ENCODE measurements at places on chromosomes 11 and 22.

DNA sequence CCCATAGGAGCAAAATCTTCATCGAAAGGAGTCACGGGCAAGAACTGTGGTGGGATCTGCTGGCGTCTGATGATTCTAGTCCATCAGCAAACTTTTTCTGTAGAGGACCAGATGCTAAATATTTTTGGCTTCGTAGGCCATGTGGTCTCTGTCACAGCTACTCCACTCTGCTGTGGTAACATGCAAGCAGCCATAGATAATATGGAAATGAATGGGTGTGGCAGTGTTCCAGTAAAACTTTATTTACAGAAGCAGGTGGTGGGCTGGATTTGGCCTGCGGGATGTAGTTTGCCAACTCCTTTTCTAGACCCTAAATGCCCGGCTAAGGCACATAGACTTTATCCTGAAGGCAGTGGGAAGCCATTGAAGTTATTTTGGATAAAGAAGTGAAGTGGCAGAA lies 32.9 kb downstream of the BMAL1 start:
- no peak for DNase-seq

DNA sequence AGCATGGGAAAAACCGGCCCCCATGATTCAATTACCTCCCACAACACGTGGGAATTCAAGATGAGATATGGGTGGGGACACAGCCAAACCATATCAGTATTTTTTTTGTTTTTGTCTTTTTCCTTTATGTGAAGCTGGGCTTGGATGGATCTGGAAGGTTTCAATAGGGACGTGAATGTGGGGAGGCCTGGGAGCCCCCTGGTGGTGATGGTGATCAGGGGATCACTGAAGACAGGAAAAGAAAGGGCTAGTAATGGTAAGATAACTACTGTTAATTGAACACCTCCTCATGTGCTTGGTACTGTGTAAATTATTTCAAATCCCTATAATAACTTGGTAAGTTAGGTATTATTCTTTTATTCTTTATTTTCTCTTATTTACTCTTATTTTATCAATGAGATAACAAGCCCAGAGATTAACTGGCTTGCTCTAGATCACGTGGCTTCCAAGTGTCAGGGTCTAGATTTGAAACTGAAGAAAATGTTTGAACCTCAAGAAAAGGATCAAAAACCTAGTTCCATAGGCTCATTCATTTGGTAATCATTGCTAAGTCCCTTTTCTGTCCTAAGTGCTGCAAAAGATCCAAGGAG lies 364.2 kb downstream of the TENM4 start:
- DNase-seq, result peak; percentile 32

DNA sequence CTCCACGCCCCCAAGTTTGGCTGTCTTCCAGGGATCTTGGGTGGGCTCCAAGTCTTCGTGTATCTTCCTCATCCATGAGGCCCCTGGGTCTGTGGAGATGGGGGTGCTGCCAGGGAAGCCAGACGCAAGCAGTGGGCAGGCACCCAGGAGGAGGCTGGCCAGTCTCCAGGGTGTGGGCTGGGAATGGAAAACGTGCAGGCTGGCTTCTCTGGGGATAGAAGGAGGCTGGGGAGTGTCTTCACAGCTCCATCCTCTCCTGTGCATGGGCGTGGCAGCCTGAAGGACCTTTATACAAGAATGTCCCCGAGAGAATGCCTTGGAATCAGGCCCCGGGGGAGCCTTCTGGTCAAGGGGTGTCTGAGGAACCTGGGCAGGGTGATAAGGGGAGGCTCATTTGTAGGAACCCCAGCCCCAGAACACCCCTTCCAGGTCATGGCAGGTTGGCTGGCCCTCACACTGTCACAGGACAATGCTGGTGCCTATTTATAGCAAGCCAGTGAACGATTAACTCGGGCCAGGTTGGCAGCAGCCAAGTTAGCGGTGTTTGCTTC lies 14.0 kb downstream of the SGSM1 start:
- DNase-seq, result no peak

GRCh38 chr22:36452250-36452977 lies 29.0 kb downstream of the TXN2 start:
- DNase-seq, result no peak

- no peak for DNase-seq
Observed at GRCh38 chr22:44088976-44089570, 65.0 kb downstream of the PARVB start.

GRCh38 chr11:45166604-45166897 lies 20.1 kb downstream of the PRDM11 start:
- no peak for DNase-seq

DNA sequence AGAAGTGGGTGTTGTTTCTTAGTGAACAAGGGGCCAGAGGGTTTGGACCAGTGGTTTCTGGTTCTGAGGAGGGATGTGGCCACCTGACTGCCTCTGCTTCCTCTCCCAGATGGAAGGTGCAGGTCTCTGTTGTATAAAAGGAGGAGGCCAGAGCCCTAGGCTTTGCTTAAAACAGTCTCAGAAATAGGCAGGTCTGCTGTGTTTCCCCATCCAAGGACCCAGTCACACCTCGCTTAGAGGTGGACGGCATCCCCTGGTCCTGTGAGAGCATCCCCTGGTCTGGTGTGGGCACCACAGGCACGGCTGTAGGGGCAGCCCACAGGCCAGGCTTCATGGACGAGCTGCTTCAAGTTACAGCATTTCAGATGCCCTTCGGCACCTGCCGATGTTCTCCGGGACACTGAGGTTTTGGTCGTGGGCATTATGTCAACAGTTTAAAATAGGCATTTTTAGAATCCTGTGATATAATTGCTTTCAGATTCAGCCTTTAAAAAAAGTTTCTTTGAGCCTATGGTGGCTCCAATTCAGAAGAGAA lies 45.7 kb upstream of the SHANK2 start:
- DNase-seq, result no peak

GRCh38 chr11:2778630-2779498 lies 79.1 kb upstream of the KCNQ1OT1 start:
- no peak for DNase-seq

DNA sequence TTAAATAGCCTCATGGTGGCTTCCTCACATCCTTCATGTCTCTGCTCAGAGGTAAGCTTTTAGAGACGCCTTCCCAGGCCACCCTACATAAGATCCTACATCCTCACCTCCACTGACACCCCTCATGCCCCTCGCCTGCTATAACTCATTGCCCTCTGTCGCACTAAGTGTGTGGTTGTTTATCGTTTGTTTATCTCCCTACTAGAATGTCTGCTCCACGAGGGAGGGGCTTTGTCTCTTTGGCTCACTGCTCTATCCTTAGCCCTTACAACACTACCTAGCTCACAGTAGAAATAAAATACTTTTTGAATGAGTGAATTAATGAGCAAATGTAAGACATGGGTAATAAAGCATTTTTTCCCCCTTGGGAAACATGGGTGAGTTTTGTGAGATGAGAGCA lies 1.3 kb upstream of the CBLIF start:
- DNase-seq, result no peak

DNA sequence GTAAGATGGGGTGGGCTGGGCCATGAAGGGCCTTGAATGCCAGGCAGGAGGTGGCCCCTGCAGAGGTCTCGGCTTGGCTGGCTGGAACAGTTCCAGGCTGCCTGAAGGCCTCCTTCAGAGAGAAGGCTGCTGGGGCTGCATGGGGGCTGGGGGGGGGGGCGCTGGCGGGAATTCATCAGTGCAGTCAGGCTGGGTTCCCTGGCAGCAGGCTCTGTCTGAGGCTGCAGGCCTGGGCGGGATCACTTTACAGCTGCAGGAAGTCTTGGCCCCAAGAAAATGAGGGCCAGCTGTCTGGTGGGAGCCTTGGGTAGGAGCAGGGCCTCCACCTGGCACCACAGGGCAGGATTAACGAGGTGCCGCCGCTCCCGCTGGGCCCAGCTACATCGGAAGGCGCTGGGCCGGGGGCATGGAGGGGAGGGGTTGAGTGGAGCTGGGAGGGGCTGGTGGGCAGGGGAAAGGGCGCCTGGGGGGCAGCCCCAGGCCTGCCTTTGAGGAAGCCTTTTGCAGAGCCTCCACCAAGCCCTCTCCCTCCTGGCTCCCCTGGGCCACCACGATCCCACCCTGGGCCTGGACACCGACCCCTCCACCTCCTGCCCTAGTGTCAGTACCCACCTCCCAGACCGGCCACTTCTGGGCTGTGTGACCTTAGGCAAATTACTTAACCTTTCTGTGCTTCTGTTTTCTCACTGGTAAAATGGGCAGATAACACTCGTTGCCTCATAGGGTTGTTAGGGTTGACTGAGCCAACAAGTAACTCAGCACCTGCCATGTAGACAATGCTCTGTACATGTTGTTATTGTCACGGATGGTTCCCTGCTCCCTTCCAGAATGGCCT lies 31.0 kb upstream of the HMOX1 start:
- no peak for DNase-seq

- DNase-seq, result no peak
Observed at GRCh38 chr11:88050247-88050646, 125.0 kb downstream of the RAB38 start.

DNA sequence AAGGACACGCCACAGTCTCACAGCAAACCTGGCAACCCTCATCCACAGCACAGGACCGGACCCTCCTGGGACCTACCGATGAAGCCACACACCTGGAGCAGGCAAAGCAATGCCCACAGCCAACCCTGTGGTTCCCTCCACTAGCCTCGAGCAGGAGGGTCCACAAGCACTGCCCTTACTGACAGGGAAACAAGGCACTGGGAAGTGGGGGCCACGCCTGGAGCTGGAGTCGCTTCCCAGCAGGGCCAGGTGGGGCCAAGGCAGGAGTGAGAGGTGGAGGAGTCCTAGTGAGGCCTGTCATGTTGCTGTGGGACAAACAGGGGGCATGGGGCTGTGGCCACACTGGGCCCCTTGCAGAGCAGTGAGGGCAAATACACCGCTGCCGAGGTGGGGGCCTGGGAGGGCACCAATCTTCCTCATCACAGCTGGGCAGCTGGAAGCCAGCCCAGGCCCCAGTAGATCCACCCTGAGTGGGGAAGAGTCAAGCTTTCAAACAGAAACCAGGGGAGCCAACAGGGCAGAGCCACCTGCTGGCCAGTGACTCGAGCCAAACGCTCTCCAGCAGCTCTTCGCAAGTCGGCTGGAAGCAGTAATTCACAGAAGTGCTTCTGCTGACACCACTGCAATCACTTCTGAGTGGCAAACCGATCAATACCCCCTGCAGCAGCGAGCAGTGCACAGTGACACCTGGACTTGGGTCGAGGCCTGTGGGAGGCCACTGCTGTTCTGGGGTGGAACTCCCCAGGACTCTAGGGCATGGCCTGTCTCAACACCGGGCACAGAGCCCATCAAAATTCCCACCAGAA lies 13.7 kb downstream of the SULT4A1 start:
- DNase-seq, result peak; percentile 59

DNA sequence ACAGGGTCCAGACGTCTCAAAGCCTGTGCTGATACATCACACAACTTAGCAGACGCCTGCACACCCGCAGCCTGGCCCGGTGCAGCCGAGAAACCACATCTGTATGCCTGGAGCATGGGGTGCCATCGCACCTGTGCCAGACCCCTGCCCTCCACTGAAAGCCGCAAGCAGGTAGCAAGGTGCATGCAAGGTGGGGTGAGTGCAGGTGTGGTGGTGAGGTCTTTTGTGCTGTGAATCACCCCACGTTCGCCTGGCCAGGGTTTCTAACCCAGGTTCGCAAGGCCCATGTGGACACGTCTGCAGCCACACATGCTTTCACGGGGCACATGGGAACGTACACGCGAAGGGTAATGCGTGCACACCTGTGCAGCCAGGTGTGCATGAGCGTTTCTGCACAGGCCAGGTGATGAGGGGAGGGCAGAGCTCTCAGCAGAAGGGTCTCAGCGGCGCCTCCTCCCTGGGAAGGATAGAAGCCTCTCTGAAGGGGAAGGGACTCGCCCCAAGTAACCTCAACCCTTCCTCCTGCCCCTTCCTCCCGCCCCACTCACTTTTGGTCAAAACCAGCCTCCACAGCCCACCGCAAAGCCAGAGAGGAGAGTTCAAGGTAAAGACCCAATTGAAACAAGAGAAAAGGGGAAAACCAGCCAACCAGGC lies 19.5 kb downstream of the CBX7 start:
- no peak for DNase-seq

- no peak for DNase-seq
Observed at GRCh38 chr22:37302674-37303555, 20.6 kb downstream of the CYTH4 start.

DNA sequence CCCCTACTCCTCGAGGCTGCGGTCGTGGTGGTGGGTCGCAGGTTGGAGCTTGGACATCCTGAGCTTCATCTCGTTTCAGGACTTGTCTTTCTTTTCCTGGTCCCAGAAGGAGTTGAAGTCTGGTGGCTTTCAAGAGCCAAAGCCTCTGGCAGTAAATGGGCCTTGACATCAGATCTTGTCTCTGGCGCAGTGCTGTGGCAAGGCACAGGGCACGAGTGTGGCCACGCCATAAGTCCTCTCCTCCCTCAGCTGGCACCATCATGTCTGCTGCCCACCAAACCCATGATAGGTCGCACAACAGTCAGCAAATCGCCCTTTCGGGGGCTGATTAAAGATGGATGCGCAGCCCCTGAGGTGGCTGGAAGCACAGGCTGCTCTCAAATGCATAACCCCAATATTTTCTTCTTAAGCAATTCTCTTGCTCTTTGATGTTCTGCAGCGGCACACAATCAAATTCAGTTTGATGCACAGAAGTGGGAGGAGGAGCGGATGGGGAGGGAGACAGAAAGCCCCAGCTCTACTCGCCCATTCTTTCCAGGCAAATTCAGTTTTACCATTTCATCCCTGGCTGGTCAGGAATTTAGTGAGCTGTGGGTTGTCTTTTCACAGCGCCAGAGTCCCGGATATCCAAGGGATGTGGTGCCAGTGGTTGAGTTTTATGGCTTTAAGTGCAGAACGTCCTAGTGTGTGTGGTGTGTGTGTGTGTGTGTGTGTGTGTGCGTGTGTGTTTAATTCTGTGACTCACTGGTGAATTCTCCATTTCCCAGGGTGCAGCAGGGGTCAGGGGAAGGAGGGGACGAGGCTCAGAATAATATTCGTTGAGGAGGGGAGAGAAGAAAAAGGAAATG lies 162.0 kb downstream of the DSCAML1 start:
- no peak for DNase-seq

DNA sequence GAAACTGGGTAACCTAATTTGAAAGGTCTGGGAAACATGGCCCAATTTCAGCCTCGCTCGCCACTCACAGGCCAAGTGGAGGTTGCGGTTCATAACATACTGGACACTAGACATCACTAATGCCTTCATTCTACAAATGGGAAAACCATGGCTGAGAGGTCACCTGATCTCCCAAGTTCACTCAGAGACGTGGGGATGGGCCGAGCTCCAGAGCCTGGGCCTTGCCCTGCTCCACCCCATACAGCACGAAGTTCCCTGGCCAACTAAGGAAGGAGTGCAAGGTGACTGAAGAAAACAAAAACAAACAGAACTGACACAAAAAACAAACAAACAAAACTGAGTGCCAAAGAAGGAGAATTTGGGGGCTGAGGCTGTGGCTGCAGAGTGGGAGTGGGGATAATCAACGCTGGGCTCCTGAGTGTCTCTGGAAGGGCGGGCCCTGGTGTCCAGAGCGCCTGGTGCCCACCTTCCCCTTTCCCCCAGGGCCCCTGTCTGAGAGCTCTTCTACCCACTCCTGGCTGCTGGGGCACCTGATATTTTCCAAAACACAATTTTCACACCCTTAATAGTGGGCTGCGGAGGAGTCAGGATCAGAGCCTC lies 46.5 kb upstream of the ADA2 start:
- DNase-seq, result no peak
